Stimulated activated CD8-positive, alpha-beta memory T cell treated with anti-CD3 and anti-CD28 coated beads, Interleukin-7, amount 100 ng/mL, for 24 hours (primary cell): ENCODE measurements at places on chromosomes 3 and 15.

GRCh38 chr3:58508437-58508836, 16.5 kb downstream of the KCTD6 start:
- no peak for DNase-seq

DNA sequence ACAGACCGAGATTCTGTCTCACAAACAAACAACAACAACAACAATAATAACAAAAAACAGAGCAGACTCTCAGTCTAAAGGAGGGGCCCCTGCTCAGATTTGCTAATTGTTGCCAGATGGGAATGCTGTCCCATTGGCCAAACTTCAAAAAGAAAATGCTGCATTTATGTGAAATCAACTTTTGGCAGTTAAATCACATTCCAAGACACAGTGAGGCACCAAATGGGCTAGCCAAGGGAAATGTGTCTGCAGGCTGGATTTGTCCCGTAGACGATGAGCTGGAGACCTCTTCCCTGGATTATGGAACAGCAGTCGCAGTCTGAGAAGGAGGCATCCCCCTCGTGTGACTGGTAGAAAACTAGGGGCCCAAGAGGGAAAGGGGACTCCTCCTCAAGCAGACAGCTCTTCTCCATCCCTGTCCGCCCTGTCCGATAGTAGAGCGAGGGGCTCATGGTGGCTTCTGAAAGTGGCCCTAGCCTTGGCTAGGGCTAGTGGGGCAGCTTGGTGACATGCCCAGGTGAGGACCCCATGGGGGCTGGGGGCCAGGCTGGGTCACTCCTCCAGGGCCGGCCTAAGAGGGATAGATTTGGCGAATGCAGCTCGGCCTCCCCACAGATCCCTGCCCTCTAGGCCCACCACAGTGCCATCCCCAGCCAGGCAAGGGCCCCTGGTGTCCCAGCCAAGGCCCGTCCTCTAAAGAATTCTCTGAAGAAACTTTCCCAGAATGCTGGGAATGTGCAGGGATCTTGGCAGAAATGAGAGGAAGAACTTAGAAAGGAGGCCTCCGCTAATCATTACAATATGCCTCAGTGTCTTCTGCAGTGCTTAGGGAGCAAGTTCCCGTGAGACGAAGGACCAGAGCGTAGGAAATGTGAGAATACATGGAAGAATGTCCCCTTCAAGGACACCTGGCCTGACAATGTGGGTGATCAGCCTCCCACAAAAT, 2.0 kb downstream of the SLC22A14 start:
- DNase-seq = no peak

DNA sequence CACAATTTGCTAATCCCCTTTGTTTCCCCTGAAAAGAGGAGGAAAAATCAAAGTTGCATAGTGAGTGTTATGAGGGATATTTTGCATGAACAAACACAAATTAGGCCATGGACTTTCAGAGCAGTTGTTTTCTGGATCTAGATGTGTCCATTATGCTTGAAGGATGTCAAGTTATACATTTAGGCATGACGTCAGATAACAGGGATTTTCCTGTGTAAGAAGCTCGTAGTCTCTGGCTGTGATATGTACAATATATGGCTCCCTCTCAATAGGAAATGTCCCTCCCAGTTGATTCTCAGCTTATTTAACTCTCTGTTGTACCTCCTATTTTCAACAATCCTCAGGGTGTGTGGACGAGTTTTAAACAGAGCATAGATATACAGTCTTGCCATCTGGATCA, 171.0 kb downstream of the RBMS3 start:
- DNase-seq = no peak

- DNase-seq = no peak
These were observed 1.9 kb upstream of the PDIA5 start for GRCh38 chr3:123064914-123065313.

DNA sequence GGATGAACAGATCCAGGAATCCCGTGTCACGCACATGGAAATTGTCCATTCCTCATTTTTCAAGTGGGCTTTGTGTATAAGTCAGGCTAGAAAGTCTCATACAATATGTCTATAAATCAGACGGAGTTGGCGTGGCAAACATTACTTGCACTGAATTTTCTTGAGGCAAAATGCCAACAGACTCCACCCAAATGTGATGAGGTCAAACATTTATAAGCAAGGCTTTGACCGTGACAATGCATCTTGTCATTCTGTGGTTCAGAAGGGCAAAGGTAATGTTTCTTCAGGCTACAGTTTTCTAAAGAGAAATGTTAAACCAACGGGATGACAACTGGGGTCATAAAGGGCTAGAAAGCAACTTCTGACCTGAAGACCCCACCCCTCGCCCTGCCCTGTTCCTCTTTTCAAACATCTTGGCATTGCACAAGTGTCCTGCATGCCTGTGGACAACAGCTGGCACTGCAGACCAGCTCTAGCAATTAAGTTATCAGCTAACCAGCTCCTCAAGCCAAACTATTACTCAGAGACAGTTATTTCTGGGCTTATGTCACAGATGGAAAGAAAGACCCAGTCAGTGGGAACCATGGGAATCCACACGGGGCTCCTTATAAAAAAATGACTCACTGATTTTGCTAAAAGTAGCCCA, 36.5 kb upstream of the SPTBN5 start:
- no peak for DNase-seq

DNA sequence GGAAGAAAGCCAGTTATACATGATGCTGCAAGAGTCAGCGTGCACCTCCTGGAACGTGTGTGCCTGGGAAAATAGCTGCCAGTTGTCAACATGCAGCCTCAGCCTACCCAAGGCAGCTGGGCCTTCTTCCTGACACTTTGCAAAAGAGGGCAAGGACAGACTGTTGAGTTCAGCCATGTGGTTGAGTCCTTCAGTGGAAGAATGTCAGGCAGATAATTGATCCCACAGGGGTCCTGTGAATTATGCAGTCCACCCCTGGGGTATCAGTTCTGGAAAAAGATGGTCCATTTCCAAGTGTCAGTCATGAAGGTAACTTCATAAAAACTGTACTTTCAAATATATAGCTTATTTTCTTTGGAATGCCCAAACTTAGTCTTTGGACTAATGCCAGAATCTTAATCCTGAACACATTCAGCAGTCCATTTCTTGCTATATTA, 79.6 kb downstream of the ARNT2 start:
- DNase-seq = no peak
